Tongue (tissue), 3 donors: ENCODE measurements at places on chromosomes 2 and 18.

- DNase-seq, result no peak
Measured at GRCh38 chr2:84429328-84429727, 29.8 kb downstream of the SUCLG1 start.

- DNase-seq, result peak; percentile 16
Measured at GRCh38 chr2:128594953-128595677, 276.4 kb upstream of the HS6ST1 start.

GRCh38 chr2:223494942-223495341, 107.2 kb downstream of the SCG2 start:
- DNase-seq, result no peak

DNA sequence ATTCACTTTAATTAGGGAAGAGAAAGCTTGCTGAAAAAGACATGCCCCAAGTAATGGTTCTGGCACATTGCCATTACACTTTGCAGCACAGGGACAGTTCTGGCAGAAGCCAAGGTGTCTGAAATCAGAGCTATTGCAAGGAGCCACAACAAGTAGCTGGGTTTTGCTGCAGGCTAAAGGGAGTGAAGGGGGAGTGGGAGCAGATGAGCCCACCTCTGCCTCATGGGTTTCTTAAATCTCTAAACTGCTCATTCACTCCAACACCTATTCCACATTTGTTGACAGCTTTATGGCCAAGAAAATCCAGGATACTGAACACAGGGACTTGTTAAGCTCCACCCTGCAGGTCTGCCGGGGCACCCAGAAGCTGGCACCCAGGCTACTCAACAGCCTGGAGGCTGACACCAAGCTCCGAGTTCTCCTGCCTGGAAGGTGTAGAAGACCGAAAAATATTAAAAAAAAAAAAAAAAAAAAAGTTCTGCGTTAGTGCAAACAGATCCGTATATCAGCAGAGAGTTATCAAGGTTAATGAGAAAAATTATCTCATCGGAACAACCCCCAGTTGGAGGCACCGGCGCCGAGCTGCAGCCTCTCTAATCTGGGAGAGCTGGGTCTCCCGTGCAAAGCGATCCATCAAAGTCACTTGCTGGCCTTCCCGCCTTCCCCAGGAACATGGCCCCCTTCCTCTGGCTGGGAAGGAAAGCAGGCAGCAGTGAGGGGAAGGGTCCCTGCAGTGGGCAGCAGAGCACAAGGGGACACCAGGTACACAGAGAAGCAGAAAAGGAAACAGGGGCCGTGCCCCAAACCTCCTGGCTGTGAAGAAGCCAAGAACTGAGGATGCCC, 123.7 kb downstream of the HNMT start:
- DNase-seq, result peak; percentile 15

DNA sequence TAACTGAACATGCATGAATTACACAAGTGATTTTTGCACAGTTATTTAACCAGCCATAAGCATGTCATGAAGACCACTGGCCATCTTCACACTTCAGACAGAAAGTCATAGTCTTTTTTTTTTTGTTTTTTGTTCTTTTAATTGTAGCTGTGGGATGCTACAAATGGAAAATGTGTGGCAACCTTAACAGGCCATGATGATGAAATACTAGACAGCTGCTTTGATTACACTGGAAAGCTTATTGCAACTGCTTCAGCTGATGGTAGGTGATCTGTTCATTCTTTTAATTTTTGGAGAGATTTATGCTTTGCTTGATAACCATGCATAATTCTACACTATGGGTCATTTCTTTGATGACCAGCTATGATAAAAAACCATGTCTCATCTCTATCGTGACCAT, 35.6 kb downstream of the DAW1 start:
- no peak for DNase-seq

- DNase-seq, result no peak
Measured at GRCh38 chr2:17934721-17935120, 56.3 kb downstream of the KCNS3 start.

DNA sequence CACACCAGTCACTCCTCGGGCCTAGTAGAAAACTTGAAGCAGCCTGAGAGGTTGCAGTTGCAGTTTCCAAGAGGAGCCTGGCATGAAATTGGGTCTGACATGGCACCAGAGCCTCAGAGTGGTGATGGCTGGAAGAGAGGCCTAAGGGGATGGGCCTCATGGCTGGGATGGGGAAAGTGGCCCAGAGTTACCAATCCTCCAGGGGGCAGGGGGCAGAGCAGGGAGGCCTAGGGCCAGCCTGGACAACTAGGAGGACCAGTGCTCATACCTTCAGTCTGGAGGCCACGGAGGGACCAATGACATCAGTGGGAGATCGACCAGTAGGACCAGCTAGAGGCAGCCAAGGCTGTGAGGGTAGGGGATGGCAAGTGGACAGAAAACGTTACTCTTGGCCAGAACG, 15.1 kb upstream of the ADCY3 start:
- no peak for DNase-seq

DNA sequence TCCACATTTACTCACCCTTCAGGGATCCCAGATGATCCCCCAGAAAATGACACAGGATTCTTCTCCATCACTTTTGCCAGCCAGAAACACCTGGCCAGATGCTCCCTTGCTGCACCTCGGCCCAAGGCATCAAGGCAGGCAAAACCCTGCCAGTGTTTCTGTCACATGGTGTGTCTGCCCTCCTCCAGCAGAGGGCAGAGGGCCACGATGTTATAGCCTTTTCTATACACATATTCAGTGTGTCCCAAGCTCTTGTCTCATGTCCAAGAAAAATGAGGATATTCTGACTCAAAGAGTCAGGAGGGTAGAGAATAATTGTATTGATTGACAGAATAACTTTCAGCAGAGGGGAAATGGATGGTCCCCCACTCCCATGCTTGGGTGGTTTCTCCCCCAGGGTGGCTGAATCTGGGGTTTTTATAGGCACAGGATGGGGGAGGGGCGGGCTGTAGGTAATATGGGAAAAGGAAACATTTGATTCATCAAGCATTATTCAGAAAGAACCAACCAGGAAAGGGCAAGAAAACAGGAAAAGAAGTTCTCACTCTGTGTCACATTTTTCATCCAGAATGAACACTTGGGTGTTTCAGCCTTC, 933.9 kb downstream of the TRIB2 start:
- DNase-seq, result no peak

DNA sequence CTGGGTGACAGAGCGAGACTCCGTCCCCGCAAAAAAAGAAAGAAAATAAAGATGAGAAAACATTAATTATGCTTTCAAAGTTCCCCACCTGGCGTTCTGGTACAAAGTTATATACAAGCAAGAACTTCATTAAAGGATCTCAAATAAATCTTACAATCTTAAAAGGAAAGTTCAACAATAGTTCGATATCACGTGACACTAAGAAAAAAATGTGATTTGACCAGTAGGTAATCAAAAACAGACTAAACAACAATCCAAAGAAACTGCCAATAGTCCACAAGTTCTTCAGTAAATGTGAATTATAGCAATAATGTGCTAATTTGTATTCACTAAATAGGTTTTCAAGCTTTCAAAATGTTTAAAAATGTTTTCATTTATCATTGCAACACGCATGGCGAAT, 130.4 kb downstream of the NRXN1 start:
- DNase-seq, result no peak

DNA sequence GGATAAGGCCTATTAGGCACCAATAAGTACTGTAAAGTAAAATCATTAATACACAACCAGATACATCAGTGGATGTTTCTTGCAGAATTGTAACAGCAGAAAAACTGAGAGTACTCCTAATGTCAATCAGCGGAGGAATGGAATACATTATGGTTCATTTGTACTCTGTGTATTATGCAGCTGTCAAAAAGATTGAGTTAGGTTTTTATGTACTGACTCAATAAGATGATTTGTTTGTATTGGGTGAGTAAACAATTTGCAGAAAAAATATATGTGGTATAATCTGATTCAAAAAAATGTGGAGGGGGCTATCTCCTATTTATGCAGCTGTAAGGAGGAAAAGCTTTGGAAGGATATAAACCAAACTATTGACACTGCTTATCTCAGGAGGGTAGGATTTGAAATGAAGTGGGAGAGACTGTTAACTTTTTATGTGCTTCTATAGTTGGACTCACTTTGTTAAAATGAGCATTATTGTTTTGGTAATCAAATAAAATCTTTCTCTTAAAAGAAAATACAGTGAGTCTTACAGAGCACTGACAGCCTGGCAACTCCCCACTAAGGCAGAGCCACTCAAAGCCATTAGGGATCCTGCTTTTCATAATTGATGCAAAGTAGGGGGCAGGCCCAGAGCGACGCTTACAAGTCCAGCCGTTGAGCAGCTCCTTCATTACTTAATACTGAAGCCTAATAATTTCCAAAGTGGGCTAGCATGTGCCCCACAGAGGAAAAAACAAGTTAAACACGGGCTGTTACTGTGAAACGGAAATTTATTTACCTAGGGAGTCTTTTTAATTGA, 168.8 kb downstream of the PHLPP1 start:
- no peak for DNase-seq

- DNase-seq, result no peak
Measured at GRCh38 chr2:130339885-130340745, 2.6 kb upstream of the IMP4 start.

GRCh38 chr18:76985156-76985950, 147.2 kb downstream of the MBP start:
- no peak for DNase-seq

DNA sequence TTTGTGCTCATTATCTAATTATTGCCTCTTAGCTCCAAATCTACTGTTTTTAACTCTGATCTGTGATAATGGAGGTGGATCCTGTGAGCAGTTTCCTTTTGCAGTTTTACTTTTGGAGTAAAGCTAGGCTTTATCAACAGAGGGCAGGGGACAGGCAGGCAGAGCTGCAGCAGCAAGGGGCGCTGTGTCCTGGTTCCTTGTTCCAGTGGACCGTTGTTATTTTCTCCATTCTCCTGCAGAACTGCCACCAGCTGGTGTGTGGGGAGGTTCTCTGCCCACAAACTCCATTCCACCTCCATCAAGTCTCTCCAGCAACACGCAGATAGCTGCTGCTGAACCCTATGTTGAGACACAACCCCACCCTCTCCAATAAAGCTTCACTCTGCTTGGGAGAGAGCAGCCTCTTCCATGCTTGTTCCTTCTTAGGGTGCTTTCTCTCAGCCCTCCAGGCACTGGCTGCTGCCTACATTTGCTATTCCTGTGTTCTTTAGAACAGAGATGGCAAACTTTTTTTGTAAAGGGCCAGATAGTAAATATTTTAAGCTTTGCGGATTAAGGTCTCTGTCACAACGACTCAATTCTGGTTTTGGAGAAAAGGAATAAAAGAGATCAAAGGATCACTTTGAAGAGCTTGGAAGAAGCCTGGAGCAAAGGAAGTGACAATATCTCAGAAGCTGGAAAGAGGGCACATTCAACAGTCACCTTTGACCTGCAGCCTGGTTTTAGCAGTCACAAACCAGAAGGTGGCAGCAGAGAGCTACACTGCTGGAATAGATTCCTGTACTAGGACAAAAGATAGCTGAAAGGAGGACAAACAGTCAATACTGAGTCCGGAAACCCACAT, 208.8 kb downstream of the CCDC178 start:
- DNase-seq, result peak; percentile 89

DNA sequence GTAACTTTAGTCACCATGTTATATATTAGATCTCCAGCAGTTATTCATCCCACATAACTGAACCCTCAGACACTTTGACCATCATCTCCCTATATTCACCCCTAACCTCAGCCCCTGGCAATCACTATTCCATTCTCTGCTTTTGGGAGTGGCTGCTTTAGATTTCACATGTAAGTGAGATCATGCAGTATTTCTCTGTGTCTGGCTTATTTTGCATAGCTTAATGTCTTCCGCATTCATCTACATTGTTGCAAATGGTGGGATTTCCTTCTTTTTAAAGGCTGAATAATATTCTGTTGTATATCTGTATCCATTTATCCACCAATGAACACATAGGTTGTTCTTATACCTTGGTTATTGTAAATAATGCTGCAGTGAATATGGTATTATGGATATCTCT, 411.6 kb upstream of the ZEB2 start:
- DNase-seq, result no peak

DNA sequence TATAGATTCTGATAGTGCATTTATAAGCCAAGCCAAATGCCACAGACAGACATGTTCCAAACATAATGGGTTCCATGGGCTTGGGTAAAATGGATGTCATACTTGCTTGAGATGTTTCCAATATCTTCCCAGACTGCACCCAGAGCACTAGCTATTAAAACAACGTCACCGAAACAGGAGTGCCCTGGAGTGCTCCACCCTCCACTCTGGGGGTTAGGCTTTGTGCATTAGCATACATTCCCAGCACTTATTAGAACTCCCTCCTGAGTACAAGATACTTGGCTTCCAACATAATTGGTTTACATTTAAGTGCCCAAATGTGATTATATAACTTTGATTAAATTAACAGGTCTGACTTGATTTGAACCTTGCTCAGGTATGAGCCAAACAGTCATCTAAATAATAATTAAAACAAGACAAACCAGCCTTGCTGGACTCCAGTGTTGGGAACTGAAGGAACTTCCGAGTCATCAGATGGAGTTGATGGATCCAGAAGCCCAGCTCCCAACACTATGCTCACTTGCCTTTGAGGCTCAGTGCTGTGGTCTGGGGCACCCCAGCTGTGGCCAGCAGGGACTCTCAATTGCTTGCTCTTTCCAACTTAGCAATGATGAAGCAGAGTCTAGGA, 60.5 kb upstream of the LGALSL start:
- no peak for DNase-seq

GRCh38 chr2:145957929-145958328, 1438.0 kb upstream of the ZEB2 start:
- no peak for DNase-seq

- DNase-seq, result no peak
Measured at GRCh38 chr2:172470958-172471922, 43.9 kb downstream of the ITGA6 start.

DNA sequence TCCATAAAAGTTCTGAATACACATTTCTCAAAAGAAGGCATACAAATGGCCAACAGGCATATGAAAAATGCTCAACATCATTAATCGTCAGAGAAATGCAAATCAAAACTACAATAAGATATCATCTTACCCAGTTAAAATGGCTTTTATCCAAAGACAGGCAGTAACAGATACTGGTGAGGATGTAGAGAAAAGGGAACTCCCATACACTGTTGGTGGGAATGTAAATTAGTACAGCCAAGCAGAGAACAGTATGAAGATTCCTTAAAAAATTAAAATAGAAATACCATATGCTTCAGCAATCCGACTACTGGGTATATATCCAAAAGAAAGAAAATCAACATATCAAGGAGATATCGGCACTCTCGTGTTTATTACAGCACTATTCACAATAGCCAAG, 1312.5 kb downstream of the DSC3 start:
- no peak for DNase-seq

- no peak for DNase-seq
Measured at GRCh38 chr18:58716060-58716756, 44.9 kb downstream of the MALT1 start.

- DNase-seq, result no peak
Measured at GRCh38 chr2:174632841-174633622, 35.4 kb upstream of the WIPF1 start.

DNA sequence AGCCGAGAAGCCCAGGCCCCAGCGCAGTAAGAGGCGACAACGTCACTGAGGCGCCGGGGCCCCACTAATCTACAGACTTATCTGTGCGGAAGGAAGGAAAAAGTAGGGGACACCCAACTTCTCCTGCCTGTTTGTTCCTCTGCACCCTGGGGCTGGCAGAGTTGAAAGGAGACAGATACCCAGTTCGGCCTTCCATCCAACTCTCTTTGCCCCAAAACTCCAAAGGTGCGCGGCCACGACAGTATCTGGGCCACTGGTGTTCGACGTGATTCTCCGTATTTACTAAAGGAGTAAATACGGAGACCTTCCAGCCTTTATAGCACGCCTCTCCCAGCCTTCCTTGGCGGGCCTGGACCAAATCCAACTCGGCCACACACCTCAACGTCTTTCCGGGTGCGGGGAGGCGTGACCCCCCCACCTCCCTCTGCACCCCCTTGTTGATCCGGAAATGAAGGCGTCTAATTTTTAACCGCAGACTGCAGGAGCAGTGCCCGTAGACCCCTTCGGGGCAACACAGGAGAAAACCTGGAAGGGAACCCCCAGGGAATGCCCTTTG, 1.6 kb downstream of the SMAD7 start:
- peak; percentile 43 for DNase-seq
